ENCODE measurements at places on chromosomes 1 and 21. TPM values are rescaled to one million over a fixed set of nuclear protein-coding genes. Genes with fewer than 3 reads are reported as not detected.

CCDC190 gene
- not detected for total RNA-seq

PEX11B gene
- total RNA-seq, result 27.6 TPM

FAM3B gene
- not detected for total RNA-seq

SPRR1B gene
- total RNA-seq, result not detected

KLHDC8A gene
- 0.53 TPM for total RNA-seq

HCRTR1 gene
- total RNA-seq, result 0.04 TPM

CASZ1 gene
- total RNA-seq, result 1.8 TPM

CR1L gene
- not detected for total RNA-seq

COL9A2 gene
- 0.36 TPM for total RNA-seq

CAPZB gene
- 218 TPM for total RNA-seq

PPFIA4 gene
- 0.33 TPM for total RNA-seq

PLEKHN1 gene
- 7.6 TPM for total RNA-seq

RXFP4 gene
- 0.07 TPM for total RNA-seq

NBPF20 gene
- 3.0 TPM for total RNA-seq

VAMP3 gene
- total RNA-seq, result 67.5 TPM

KCNJ15 gene
- total RNA-seq, result 0.09 TPM

AADACL4 gene
- total RNA-seq, result not detected

PUM1 gene
- 31.8 TPM for total RNA-seq

TAF5L gene
- 20.7 TPM for total RNA-seq

TMEM269 gene
- total RNA-seq, result 0.08 TPM

CCDC185 gene
- 0.08 TPM for total RNA-seq

EVA1B gene
- total RNA-seq, result 20.8 TPM

FOXD2 gene
- 0.49 TPM for total RNA-seq

AKR7A3 gene
- 0.21 TPM for total RNA-seq

PCAT6 gene
- 2.9 TPM for total RNA-seq

POGZ gene
- total RNA-seq, result 21.3 TPM

All from A549 treated with CORT108297 at 1 μM for 4 hours (cell line).